ENCODE measurements at places on chromosomes 7 and 10.

DNA sequence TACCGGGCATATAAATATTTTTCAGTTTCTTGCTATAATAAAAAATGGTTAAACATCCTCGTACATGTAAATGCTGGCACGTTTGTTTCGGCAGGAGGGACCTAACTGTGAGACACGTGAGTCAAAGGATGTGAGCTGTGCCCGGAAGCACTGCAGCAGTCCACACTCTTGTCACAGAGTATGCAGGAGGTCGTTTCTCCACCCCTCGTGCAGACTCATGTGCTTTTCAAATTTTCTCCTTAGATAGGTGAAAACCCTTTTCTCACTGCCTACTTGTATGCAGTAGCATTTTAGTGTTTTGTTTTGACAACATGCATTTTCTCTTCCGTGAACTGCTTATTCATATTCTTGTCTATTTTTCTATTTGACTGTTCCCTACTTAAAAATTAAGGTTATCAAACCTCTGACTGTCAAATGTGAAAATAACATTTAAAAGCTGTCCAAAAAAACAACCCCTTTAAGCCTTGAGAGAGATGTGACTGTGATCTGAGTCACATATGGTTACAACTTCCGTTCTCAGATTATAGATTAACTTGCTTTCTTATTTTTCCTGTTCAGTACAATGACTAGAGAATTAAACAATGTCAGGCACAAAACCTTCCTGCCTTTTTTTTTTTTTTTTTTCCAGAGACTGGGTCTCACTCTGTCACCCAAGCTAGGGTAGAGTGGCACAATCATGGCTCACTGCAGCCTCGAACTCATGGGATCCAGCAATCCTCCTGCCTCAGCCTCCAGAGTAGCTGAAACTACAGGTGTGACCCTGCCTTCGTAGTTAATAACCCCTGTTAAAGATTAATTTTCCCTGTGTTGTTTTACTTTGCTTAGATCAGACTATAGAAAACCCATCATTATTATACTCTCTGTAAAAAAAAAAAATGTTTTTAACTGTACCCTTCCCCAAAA is 45.1 kb downstream of the DPY19L1 start:
- DNase-seq, result no peak

GRCh38 chr10:71124921-71125748 is 87.2 kb upstream of the UNC5B start:
- no peak for DNase-seq

GRCh38 chr7:98314469-98314868 is 33.0 kb downstream of the BRI3 start:
- no peak for DNase-seq

DNA sequence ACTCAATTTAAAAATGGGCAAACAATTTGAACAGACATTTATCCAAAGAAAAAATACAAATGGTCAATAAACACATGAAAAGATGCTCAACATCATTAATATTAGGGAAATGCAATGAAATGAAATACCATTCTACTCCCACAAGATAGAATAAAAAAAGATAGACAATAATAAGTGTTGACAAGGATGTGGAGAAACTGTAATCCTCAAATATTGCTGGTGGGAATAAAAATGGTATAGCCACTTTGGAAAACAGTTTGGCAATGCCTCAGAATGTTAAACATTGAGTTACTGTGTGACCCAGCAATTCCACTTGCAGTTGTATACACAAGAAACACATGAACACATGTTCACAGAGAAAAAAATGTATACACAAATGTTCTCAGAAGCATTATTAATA is 197.6 kb downstream of the RELN start:
- DNase-seq, result no peak
